CD4-positive, alpha-beta T cell treated with Interleukin-12 subunit alpha and Interleukin-12 subunit beta, for 1 hour (primary cell): ENCODE measurements at places on chromosomes 1 and 21.

GRCh38 chr1:206776229-206776628, 3.9 kb upstream of the IL10 start:
- DNase-seq = no peak

GRCh38 chr1:15352128-15352957, 57.3 kb upstream of the EFHD2 start:
- peak; percentile 40 for DNase-seq

GRCh38 chr1:9553736-9554144, 14.5 kb downstream of the SLC25A33 start:
- DNase-seq = no peak

DNA sequence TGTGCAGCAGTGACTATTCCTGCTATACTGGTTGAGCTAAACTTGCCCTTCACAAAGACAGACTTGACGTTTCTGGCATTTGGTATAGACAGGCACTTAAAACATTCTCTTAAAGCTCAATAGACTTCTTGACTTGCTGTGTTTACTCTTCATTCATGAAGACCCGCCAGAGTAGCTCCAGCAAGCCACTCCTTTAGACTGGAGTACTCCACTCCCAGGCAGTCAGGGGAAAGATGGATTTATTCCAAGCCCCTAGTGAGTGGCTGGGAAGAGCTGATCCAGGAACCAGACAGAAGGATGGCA, 70.7 kb downstream of the EVA1C start:
- no peak for DNase-seq

DNA sequence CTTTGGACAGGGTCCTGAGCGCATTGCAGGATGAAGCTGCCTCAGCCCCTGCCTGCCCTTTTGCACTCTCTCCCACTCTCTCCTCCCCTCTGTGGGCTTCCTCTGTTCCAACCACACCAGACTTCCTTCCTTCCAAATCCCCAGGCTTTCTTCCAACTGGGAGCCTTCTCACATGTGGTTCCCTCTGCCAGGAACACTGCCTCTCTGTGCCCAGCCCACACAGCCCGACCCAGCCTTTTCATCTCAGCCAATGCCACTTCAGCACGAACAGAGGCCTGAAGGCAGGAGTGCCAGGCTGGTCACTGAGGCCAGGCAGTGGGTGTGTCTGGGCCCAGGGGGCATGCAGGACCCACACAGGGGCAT, 5.9 kb downstream of the SELENON start:
- no peak for DNase-seq

- no peak for DNase-seq
Observed at GRCh38 chr1:94614996-94615395, 73.4 kb upstream of the F3 start.

- DNase-seq = no peak
Observed at GRCh38 chr1:226201029-226201593, 14.6 kb upstream of the ACBD3 start.

DNA sequence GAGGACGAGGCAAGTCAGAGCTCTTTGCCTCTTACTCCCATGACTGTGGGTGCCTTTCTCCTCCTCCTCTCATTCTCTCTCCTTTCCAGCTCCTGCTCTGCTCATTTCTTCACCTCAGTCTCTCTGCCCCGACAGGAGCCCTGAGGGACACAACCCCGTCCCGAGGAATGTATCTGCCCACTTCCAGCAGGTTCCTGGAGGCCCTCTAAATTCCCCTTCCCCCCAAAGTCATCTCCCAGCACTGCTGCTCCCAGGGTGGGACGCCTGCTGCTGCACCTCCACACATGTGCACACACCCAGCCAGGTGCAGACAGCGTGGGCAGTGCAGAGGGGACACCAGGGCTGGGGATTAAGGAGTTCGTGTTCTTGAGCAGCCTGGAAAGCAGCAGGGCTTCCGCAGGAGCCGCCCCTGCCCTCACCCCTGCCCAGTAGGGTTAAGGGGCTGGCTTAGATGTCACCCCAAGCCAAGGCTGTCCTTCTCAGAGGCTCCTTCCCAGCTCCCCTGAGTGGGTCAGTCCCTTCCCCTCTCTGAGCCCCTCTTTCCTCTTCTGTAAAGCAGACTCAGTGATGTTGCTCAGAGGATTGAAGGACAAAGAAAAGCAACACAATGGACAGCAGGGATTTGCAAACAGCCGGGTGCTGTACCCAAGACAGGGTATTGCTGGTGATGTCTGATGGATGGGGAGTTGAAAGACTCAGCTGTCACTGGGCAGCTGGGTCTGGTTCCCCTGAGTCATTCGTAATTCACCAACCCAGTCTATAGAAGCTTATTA, 346.0 kb downstream of the MATN1 start:
- DNase-seq = no peak

- no peak for DNase-seq
Observed at GRCh38 chr1:192167911-192168700, 9.8 kb downstream of the RGS18 start.

DNA sequence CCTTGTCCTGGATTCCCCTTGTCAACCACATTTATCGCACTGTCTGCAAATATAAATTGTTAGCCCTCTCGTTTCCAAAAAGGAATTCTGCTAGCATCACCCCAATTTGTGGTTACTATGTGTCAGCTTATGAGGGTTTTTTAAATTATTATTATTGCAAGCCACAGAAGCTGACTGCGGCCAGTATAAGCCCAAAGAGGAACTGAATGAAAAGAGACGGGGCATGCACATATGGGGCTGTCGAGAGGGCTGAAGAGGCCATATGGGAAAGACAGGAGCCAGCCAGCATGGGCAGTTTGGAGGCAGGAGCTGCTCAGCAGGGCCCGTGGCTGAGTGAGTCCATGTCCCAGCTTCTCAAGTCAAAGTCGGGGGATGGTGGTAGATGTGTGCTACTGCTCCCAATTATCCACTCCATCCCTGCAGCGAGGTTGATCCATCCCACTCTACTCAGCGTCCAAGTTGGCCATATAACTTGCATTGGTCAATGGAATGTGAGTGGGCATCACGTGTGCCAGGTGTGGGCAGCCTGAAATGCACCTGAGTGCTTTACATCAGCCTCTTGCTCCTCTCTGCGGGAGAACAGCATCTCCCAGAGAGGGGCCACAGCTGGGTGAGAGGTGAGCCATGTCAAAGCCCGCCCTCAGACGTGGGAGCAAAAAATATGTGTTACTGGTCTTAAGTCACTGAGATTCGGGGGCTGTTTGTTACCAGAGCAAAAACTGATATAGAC, 37.6 kb upstream of the LDLRAP1 start:
- no peak for DNase-seq

- DNase-seq = no peak
Observed at GRCh38 chr1:234256359-234256758, 116.9 kb upstream of the COA6 start.

DNA sequence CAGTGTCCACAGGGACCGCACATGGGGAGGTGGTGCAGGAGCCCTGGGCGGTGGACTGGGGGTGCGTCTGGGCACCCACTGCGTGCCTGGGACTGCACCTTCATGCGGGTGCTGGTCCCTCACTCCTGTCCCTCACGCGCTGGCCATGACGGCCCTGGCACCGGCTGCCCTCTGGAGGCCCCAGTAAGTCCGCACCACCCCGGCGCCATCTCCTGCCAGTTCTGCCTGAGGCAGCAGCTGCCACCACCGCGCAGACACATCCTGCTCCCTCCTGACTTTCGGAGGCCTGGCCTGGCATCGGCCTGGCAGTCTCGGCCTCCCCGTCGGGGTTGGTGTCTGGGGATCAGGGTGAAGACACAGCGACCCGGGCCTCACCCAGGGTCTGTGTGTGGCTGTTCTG, 64.8 kb downstream of the MORN1 start:
- no peak for DNase-seq

- peak; percentile 61 for DNase-seq
Observed at GRCh38 chr1:84724128-84724860, 34.0 kb upstream of the SSX2IP start.

DNA sequence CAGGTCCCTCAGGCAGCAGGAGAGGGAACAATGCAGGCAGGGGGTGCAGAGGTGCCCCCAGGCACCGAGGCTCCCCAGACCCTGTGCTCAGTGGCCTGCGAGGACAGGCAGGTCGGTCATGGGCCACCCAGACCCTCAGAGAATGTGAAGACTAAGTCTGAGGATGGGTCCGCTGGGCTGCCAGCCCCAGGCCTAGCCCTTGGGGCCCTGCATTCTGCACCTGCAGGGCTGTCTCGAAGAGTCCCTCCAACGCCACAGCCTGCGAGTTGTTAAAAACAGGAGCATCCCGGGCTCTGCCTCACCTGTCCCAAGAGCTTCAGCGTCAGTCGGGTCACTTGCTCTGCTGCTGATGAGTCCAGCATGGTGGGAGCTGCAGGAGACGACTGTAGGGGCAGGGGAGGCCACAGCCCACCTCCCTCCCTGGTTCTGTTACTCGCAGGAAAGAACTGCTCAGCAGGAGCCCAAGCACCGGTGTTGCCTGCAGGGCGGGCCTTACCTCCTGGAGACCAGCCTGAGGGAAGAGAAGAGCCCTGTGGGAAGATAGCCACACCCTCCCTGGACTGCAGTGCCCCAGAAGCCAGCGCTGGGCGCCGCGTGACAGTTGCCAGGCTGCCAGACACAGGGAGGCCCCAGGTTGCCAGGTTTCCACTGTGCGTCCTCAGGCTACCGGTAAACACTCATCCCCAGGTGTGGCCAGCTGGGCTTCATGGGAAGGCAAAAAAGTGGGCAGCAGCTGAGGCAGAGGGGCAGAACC, 5.8 kb downstream of the C21orf58 start:
- no peak for DNase-seq

GRCh38 chr21:25422610-25423608, 184.4 kb downstream of the MRPL39 start:
- DNase-seq = no peak

GRCh38 chr1:42679364-42679983, 2.7 kb upstream of the YBX1 start:
- DNase-seq = no peak

- DNase-seq = no peak
Observed at GRCh38 chr1:45979074-45979777, 153.2 kb downstream of the PIK3R3 start.

- no peak for DNase-seq
Observed at GRCh38 chr1:162016631-162017030, 7.0 kb downstream of the OLFML2B start.

DNA sequence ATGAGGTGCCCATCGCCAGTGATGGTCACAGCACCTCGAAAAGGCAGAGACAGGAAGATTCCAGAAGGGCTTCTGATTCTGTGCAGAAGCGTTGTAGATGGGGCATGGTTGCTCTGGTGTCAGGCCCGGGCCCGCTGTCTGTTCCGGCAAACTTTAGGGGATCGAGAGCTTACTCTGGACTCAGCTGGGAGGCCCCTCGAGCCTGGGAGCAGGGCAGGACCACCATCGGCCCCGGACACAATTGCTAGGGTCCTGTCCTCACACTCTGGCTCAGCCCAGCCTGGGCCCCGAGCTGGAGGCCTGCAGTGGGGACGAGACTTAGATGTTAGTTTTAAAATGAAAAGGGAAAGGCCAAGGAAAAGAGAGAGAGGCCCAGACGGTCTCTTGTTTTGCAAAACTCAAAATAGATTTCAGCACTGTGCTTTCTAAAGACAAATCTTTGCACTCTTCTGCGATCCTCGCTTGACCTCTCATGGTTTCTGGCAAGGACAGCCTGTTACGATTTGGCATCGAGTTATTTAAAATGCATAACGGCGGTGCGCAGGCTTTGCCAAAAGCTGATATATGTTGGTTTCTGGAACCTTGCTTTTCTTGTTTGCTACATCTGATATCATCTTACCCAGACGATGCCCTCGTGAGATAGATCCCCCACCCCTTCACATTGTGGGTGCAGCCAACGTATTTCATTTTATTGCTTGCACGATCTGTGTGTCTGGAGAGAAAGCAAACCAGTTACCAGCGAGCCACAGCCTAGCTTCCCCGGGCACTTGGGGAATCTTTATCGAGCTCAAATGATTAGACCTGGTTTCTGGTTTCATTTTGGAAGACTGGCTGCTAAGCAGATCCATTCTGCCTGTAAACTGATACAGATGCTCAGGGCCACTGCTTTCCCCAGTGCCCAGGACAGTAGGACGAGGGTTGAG, 58.0 kb downstream of the PRDM16 start:
- DNase-seq = no peak

GRCh38 chr1:174789399-174789798, 210.3 kb upstream of the CACYBP start:
- no peak for DNase-seq

GRCh38 chr21:44951186-44951915, 11.5 kb downstream of the SLX9 start:
- no peak for DNase-seq

DNA sequence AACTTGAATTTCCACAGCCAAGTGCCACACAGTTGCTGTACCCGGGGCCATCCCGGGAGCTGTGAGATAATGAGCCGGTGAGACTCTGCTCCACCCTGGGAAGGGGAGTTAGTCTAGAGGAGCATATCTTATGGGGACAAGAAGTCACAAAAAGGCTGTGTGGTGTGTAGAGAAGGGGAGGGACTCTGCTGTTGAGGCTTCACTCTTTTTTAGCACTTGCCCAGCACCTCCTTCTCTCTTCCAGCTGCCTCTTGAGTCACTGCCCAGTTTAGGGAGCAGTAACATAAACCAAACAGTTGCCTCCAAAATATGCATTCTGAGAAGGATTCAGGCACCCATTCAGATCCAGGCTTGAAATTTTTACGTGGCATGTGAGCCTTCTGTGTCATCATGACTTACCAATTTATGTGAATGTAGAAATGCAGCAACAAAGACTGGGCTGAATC, 744 bp upstream of the WDR26 start:
- peak; percentile 12 for DNase-seq

- no peak for DNase-seq
Observed at GRCh38 chr1:57340334-57341070, 83.4 kb downstream of the DAB1 start.

DNA sequence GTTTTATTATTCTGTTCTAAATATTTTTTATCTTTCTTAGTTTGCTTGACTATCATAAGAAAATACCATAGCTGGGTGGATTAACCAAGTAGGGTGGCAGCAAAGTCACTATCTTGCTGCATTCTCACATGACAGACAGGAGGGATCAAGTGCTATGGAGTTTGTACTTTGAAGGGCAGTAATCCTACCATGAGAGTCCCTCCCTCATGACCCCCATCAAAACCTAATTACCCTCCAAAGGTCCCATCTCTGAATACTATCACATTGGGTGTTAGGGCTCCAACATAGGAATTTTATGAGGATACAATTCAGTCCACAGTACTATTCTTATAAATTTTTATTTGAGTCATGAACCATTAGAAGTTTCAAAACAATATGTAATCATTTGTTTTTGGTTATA, 388.5 kb upstream of the B3GALT2 start:
- DNase-seq = no peak

- no peak for DNase-seq
Observed at GRCh38 chr21:21605521-21605920, 607.3 kb downstream of the NCAM2 start.

DNA sequence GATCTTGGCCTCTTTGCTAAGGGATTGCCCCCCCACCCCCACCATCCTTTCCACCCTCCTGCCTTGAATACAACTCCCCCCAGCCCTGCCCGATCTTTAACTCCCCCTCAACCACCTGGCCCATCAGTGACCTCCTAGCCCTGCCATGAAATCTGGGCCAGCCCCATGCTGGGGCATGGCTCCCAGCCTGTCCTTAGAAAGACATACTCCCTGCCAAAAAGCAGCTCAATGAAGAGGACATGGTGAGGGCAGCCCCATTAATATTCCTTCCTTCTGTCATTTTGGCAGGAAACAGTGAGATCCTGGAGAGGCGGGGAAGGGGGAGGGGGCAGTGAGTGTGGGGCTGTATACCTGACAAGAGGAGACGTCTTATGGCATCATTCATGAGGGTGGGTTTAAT, 66.8 kb upstream of the DISP3 start:
- no peak for DNase-seq
